ENCODE measurements at places on chromosomes 6 and 20.

GRCh38 chr6:41771058-41771983 lies 8.4 kb downstream of the FRS3 start:
- DNase-seq: no peak

- no peak for DNase-seq
Measured at GRCh38 chr6:107869871-107870270, 45.8 kb upstream of the SCML4 start.

DNA sequence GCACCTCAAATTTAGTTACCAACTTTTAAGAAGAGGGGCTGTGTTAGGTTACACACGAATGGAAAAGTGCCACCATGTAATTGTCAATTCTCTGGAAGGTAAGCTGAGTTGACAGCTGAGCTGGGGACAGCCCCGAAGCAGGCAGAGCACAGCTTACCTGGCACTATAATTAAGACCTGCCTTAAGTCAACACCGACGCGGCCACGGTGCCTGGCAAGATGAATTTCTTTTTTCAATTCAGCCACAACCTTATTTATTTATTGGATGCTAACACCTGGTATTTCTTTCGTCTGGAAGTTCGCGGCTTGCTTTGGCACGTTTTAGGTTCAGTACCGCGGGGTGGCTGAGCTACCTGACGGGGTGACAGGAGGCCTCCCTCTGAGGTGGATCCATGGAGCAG lies 40.6 kb upstream of the NFATC2 start:
- no peak for DNase-seq

DNA sequence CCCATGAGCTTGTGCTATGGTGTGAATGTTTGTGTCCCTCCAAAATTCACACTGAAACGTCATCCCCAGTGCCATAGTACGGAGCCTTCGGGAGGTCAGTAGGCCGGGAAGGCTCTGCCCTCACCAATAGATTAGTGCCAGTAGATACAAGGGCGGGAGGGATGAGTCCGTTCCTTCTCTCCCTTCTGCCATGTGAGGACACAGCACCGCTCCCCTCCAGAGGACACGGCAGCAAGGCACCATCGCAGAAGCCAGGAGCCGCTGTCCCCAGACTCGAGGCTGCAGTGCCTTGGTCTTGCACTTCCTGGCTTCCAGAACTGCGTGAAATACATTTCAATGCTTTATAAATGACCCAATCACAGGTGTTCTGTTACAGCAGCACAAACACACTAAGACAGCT lies 39.2 kb upstream of the BHLHE23 start:
- DNase-seq: no peak

DNA sequence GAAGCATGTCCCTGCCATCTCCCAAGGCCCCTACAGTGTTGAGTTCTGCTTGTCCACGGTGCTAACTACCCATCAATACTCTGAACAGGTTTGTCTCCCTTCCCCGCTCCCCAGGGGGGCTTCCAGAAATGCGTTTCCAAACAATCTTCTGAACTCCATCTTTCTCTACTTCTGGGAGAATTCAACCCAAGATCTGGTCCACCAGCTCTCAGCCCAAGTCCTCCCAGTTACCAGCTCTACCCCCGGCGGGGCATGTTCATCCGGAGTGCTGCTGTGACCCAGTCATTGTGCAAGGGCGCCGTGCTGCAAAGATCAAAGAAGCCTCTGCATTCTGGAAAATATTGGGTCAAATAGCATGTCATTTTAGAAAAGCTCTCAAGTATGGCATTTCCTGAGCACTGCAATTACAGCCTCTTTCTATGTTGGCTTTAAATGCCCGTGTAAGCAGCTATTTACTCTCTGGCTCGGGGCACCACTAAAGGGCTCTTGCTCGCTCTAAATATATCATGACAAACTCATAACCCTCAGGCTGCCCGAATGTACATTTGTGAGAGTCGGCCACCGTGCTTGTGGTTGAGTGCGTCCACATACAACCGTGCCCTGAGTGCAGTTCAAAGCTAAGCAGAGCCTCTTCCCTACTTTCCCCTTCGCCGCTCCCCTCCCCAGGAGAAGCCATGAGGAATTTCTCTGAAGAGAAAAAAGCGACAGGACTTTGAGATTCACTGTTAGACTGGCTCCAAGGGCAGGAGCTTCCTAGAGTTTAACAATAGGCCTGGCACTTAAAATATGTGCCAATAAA lies 71.6 kb downstream of the BANF2 start:
- DNase-seq: no peak

- DNase-seq: no peak
Measured at GRCh38 chr6:144345451-144345850, 60.3 kb downstream of the UTRN start.

- DNase-seq: peak; percentile 83
Measured at GRCh38 chr6:44078827-44079671, 48.2 kb downstream of the MRPL14 start.

DNA sequence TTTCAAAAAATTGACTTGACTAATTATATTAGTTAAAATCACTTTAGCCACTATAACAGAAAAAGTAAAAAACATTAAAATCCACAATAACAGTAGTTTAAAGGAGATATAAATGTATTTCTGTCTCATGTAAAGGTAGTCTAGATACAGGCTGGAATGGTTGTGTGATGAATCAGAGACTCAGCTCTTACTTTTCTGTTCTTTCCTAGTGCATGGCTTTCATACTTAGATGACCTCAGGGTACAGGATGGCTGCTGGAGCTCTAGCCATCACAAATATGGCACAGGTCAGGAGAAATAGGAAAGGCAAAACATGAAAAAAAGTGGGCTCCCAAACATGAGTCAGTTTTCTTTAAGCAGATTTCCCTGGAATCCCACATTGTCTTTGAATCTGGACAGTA lies 157.7 kb upstream of the FLRT3 start:
- DNase-seq: no peak

- no peak for DNase-seq
Measured at GRCh38 chr20:48679599-48679998, 148.2 kb downstream of the PREX1 start.

DNA sequence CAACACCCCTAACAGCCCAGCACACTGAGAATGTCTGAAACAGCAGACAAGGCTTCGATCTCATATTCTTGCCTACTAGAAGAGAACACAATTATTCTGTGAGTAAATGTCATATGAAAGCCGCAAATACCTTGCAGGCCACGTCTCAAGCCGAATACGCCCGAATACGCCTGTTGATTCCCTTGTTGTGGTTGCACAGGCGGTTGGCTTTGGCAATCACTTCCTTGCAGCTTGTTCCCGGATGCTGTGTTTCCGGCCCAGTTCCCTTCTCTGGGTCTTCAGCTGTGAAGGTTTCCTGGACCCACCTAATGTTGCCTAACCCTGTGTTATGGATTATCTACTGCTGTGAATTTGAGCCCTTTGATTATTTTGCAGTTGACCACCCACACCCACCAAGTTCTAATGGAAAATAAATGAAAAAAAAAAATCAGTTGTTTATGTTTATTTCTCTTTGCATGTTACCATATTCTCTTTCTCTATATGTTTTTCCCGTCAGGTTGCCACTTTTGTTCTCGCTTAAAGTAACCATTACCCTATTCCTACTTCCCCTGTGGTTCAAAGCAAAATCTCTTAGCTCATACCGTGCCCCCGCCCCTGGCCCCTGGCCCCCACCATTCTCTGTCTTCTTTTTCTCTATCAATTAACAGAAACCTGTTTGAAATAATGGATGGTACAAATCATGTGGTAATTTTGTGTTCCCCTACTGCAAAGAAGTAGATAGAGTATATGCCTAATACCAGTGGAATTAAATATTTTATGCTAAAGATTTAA lies 172.4 kb downstream of the ADGB start:
- peak; percentile 53 for DNase-seq

GRCh38 chr6:129835691-129836090 lies 25.4 kb downstream of the TMEM244 start:
- DNase-seq: no peak

All from CD4-positive, alpha-beta T cell treated with Interleukin-17A for 1 hour (primary cell).